ENCODE measurements at places on chromosomes 2 and 18. TPM values are rescaled to one million over a fixed set of nuclear protein-coding genes. Genes with fewer than 3 reads are reported as not detected.
A peak's percentile ranks its signal among the peaks of the same experiment; 100 is the strongest.

Gene KLF7
- 24.1 TPM for total RNA-seq

Gene TEX44
- total RNA-seq: not detected

DNA sequence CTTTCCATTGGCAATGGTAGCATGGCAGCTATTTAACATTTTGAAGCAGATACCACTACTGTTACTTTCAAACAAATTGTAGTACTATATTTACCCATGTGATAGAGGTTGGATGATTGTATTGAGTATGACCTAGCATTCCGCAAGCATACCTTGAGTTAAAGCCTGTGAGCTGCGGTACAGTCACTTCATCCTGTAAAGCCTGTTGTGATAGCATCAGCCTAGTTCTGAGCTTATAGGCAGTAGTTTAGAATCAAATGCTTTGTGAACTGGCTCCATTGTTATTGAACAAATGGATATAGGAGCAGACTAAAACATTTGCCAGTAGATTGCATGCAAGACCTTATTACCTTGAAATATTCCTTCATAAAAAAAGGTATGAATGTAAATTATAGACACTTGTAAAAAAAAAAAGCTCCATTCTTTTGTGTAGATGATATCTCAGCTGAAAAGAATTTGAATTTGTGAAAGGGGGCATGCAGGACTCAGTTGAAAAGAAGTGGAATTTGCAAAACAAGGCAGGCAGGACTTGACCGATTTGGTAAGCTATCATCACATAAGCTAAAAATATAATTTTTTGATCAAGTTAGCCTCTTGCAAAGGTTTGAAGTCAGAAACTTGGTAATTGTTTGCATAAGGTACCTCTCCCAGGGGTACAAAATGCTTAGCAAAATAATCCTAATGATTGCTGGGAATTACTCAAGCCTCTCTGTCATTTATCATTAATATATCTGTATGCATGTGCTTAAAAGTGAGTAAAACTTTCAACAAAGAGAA lies 138.5 kb upstream of the ITGA4 start:
- DNase-seq: no peak
- no peaks in the 10 kb centered on the region for H3K4me1 ChIP-seq
- H3K4me3 ChIP-seq: no peak overlapping the region
- H3K36me3 ChIP-seq: no peaks in the 10 kb centered on the region
- H3K27ac ChIP-seq: no peak overlapping the region
- H3K27me3 ChIP-seq: no peaks in the 10 kb centered on the region

DNA sequence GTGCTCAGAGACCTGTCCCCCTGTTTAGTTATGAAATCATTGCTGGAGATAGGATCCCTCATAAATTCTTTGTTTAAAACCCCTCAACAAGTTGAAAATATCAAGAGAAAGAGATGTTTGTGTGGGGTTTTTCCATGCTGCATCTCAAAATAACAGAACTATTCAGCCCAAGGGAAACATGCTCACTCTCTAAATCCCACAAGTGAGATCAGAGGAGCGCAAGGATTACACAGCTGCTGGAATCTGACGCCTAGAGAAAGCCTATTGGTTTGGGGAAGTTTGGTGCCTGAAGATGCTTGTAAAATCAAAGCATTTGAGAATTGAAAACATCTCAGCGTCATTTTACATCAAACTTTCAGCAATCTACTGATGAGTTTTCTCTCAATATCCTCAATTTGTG lies 7.9 kb downstream of the FSHR start:
- no peaks in the 10 kb centered on the region for H3K36me3 ChIP-seq
- DNase-seq: no peak
- H3K4me1 ChIP-seq: no peaks in the 10 kb centered on the region
- H3K27ac ChIP-seq: no peak overlapping the region

DNA sequence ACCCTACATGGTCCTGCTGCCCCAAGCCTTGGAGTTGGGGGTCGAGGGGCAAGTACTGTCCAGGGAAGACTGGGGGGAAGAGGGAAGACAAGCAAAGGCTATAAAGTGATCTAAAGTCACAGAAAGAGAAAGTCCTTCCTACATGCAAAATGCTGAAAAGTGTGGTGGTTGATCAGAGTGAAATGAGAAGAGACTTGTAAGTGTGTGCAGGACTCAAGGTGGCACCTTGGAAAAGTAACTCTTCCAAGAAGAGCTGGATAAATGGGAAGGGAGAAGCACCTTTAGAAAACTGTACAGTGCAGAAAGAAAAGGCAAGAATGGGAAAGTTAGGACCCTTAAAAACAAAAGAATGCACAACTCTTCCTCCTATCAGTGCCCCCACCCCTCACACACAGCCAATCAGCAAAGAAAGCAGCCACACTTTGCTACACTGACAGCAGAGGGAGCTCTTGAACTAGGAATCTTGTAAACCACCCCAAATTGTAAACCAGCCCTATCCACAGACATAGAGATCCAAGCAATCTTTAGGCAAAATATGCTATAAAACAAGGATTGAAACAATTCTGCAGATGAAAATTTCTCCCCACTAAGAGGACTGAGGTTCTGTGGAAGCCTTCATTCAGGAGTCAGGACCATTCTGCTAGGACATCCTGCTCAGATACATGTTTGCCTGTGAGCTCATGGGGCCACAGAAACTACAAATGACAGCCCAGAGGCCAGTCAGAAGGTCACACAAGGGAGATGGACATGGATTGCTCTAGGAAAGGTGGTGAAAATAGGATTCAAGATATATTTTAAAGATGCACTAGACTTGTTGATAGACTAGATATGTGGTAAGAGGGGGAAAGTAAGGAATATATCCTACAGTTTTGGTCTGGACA lies 146.4 kb downstream of the FTCDNL1 start:
- no peaks in the 10 kb centered on the region for H3K27me3 ChIP-seq
- no peaks in the 10 kb centered on the region for H3K36me3 ChIP-seq
- no peaks in the 10 kb centered on the region for H3K4me1 ChIP-seq
- no peak overlapping the region for H3K4me3 ChIP-seq
- no peak for DNase-seq

- no peak overlapping the region for H3K4me3 ChIP-seq
- H3K36me3 ChIP-seq: peaks cover 16% of the 10 kb centered on the region
- no peaks in the 10 kb centered on the region for H3K4me1 ChIP-seq
- no peak overlapping the region for H3K27ac ChIP-seq
- no peaks in the 10 kb centered on the region for H3K27me3 ChIP-seq
- no peak for DNase-seq
These were observed 67.3 kb downstream of the RHBDD1 start for GRCh38 chr2:226903179-226903578.

DNA sequence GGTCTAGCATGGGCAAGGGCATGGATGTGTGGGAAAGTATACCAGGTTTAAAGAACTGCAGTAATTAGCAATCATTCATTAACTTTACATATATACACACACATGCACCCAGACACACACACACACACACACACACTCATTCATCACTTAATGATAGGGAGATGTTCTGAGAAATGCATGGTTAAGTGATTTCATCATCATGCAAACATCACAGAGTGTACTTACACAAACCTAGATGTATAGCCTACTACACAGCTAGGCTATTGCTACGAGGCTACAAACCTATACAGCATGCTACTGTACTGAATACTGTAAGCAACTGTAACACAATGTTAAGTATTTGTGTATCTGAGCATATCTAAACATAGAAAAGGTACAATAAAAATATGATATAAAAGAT lies 83.6 kb downstream of the COLEC12 start:
- peaks cover 4% of the 10 kb centered on the region for H3K36me3 ChIP-seq
- no peak overlapping the region for H3K4me3 ChIP-seq
- H3K27me3 ChIP-seq: no peaks in the 10 kb centered on the region
- H3K4me1 ChIP-seq: peaks cover 41% of the 10 kb centered on the region
- no peak for DNase-seq

DNA sequence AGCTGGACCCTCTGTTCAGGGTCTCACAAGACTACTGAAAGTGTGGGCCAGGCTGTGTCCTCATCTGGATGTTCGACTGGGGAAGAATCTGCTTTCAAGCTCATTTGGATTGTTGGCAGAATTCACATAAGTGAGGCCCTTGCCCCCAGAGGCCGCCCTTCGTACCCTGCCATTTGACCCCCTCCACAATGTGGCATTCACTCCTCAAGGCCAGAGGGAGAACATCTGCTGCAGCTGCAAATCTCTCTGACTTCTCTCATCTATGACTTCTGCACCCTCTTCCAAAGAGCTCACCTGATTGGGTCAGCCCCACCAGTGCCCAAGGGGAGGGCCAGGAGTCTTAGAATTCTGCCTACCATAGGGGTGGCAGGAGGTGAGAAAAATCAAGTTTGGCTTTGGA lies 3.9 kb upstream of the CNDP2 start:
- peak; percentile 29 for DNase-seq
- peaks cover 6% of the 10 kb centered on the region for H3K27me3 ChIP-seq
- H3K36me3 ChIP-seq: peaks cover 4% of the 10 kb centered on the region

DNA sequence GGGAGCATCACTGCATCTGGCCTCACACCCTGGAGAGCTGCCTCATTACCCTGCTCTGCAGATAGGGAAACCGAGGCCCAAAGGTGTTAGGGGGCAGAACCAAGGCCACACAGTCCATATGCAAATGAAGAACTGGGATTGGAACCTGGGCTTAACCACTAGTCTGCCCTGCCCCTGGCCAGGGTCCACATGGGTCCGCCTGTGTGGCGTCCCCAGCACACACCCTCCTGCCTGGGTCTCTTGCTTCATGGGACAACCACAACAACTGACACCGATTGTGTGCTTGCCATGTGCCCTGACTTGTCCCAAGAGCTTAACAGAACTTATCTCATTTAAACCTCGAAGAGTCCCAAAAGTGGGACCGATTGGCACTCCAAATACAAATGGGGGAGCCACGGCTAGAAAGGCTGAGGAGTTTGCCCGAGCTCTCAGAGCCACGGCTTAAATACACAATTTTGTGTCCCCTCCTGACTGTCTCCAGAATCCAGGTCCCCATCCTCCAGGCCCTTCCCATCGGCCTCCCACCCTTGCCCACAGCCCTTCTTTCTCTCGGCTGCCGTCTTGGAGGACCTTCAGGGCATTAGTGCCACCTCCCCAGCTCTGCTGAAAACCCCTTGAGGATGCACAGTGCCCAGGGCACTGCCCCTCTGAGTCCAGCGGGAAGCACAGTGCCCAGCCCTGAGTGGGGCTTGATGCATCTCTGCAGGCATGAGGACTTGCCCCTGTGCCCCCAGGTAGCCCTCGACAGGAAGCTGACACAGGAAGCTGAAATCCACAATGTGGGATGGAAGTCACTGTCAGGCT lies 5.8 kb upstream of the DUSP2 start:
- H3K27ac ChIP-seq: no peak overlapping the region
- peaks cover 17% of the 10 kb centered on the region for H3K4me1 ChIP-seq
- no peaks in the 10 kb centered on the region for H3K36me3 ChIP-seq
- DNase-seq: no peak

DNA sequence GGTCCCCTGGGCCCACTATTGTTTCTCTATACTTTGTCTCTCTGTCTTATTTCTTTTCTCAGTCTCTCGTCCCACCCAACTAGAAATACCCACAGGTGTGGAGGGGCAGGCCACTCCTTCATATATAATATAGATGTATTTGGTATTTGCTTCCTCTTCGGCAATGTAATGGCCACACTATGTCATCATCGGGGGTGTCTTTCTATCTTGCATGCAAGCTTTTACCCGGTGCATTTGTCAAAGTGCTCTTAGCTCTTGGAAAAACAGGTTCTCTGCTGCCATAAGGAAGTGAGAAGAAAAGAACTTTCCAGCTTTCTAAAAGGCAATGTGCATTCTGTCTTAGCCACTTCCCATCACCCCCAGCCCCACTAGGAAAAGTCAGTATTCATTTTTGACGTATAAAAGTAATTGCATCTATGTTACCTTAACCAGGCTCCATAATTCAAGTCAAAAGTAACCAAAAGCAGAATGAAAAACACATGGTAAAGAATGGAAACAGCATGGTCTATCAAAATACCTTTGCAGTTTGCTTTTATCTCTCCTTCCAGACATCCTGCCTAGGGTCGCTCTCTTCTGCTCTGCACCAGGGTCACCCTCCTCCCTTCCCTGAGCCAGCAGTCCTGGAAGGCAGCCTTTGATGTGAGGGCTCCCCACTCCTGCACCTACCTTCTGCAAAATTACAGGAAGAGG lies 27.2 kb upstream of the FHL2 start:
- peak overlapping the region; percentile 91 for H3K27ac ChIP-seq
- DNase-seq: no peak

DNA sequence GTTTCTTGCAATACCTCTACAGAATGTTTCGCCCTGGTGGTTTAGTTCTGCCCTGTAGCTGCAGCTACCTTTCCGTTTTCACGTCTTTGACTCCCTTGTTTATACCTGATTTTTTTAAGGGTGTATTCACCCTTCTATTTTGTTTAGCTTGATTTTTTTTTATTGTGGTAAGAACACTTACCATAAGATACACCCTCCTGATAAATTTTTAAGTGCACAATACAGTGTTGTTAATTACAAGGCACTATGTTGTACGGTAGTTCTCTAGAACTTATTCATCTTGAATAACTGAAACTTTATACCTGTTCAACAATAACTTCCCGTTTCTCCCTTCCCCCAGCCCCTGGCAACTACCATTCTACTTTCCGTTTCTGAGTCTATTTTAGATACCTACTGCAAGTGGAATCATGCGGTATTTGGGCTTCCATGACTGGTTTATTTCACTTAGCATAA lies 48.9 kb upstream of the NABP1 start:
- peak overlapping the region; percentile 16 for H3K27ac ChIP-seq
- H3K4me1 ChIP-seq: peaks cover 14% of the 10 kb centered on the region

- H3K4me3 ChIP-seq: no peak overlapping the region
- H3K36me3 ChIP-seq: peaks cover 4% of the 10 kb centered on the region
- H3K27me3 ChIP-seq: no peaks in the 10 kb centered on the region
- no peak overlapping the region for H3K27ac ChIP-seq
- H3K4me1 ChIP-seq: peaks cover 9% of the 10 kb centered on the region
These were observed 149.9 kb downstream of the SEPTIN10 start for GRCh38 chr2:109463891-109464290.

DNA sequence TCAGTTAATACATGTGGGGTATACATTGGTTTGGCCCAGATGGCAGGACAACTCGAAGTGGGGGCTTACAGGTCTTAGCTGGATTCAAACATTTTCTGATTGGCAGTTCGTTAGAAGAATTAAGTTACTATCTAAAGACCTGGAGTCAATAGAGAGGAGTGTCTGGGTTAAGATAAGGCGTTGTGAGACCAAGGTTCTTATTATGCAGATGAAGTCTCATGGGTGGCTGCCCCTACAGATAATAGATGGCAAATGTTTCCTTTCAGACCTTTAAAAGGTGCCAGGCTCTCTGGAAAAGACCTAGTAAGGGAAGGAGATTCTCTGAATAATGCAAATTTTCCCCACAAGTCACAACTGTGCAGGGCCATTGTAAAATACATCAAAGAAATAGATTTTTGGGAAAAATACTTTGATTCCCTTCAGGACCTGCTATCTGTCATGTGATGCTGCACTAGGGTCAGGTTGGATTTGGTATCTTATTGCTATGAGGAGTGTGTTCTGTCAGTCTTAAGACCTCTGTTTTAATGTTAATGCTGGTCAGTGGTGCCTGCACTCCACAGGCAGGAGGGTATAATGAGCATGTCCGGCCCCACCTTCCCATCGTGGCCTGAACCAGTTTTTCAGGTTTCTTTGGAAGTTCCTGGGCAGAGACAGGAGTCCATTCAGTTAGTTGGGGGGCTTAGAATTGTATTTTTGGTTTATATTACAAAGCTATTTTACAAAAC lies 14.3 kb upstream of the MC5R start:
- peak overlapping the region; percentile 22 for H3K4me3 ChIP-seq
- no peak for DNase-seq
- no peak overlapping the region for H3K27ac ChIP-seq
- no peaks in the 10 kb centered on the region for H3K4me1 ChIP-seq
- no peaks in the 10 kb centered on the region for H3K36me3 ChIP-seq
- peaks cover 3% of the 10 kb centered on the region for H3K27me3 ChIP-seq

GRCh38 chr2:174902506-174903263 lies 102.5 kb downstream of the CHN1 start:
- H3K27ac ChIP-seq: no peak overlapping the region
- DNase-seq: no peak
- peaks cover 11% of the 10 kb centered on the region for H3K4me1 ChIP-seq
- H3K27me3 ChIP-seq: no peaks in the 10 kb centered on the region

- DNase-seq: no peak
- peaks cover 5% of the 10 kb centered on the region for H3K27me3 ChIP-seq
- no peaks in the 10 kb centered on the region for H3K4me1 ChIP-seq
- H3K36me3 ChIP-seq: no peaks in the 10 kb centered on the region
These were observed 70.5 kb downstream of the FAM168B start for GRCh38 chr2:131022731-131023130.
